ENCODE measurements at places on chromosomes 6 and 20. TPM values are rescaled to one million over a fixed set of nuclear protein-coding genes. Genes with fewer than 3 reads are reported as not detected.
A peak's percentile ranks its signal among the peaks of the same experiment; 100 is the strongest.

The ADGRB3 gene
- total RNA-seq: under 0.01 TPM

The PTGIS gene
- 7.1 TPM for total RNA-seq

The TENT5A gene
- total RNA-seq: 2.6 TPM

The POPDC3 gene
- 2.1 TPM for total RNA-seq

The PI16 gene
- not detected for total RNA-seq

The MLN gene
- total RNA-seq: not detected

The LHFPL5 gene
- total RNA-seq: not detected

The ZSCAN9 gene
- 16.3 TPM for total RNA-seq

The CDH26 gene
- not detected for total RNA-seq

The CARMIL1 gene
- 55.7 TPM for total RNA-seq

The GHRH gene
- not detected for total RNA-seq

The ZSCAN31 gene
- 10.8 TPM for total RNA-seq

The RNF39 gene
- 0.05 TPM for total RNA-seq

The RWDD2A gene
- 9.0 TPM for total RNA-seq

The ZSCAN23 gene
- 10.0 TPM for total RNA-seq

DNA sequence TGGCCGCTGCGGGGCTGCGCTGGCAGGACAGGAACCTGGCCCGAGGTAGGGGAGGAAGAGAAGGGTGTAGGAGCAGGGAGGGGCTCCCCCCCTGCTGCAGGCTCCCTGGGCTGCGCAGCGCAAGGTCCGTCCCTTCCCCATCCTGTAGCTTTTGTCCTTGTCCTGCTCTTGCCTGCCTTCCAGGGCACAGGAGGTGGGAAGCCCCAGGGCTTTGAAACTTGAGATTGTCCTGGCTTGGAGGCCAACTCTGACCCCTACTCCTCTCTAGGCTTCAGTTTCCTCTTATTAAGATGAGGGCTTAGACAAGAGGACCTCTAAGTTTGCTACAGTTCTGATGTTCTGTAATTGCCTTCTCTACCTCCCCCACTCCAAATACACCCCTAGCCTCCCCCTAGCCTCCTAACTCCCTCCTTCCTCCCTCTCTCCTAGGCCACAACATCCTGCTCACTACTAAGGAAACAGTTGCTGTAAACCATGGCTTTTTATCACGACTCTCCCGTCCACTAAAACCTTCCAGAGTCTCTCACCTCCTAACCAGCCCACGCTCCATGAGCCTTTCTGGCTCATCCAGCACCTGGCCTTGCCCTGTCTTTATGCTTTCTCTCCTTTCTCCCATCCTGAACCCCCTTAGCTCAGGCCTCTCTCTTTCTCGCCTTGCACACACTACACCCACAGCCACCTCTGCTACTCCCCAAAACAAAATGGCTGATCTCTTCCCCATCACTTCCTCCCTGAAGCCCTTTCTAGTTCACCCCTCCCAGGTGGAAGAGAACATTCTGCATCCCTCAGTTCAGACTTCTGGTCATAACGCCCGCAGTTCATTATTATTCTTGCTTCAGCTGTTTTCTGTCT is 10.2 kb downstream of the UNC5CL start:
- DNase-seq: no peak

GRCh38 chr6:89281779-89282246 is 33.3 kb downstream of the GABRR2 start:
- DNase-seq: peak; percentile 36

DNA sequence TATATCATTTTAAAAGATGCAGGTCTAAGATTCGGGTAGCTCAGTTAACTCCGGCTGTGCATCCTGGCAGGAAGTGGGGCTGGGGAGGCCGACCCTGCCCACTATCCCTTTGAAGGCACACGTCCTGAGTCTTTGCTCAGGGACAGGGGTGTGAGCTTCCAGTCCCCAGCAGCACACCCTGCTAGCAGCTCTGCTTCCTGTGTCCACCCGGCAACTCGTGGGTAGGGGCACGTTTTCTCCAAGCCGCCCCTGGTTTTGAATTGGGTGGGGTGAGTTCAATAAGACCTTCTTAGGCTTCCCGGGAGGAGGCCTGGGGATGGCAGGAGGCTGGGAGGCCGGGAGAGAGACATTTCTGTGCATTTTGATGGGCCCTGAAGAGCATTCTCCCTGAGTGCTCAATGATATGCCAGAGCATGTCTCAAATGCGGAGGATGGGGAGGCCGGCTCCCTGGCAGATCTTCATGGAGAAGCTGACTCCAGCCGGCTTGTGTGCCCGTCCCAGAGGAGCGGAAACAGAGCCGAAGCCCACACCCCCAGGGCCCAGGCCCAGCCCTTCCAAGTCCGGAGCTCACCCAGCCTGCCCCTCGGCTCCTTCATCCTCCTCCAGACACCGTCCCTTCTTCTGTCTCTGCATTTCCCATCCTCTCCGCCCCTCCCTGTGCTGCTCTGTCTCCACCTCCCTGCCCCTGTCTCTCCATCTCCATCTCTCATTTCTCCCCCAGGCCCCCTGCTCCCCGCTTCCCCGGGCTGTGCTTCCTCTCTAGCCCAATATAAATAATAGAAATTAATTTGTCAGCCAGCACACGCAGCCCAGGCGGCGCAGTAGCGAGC is 36.3 kb upstream of the ZFAND3 start:
- no peak for DNase-seq

DNA sequence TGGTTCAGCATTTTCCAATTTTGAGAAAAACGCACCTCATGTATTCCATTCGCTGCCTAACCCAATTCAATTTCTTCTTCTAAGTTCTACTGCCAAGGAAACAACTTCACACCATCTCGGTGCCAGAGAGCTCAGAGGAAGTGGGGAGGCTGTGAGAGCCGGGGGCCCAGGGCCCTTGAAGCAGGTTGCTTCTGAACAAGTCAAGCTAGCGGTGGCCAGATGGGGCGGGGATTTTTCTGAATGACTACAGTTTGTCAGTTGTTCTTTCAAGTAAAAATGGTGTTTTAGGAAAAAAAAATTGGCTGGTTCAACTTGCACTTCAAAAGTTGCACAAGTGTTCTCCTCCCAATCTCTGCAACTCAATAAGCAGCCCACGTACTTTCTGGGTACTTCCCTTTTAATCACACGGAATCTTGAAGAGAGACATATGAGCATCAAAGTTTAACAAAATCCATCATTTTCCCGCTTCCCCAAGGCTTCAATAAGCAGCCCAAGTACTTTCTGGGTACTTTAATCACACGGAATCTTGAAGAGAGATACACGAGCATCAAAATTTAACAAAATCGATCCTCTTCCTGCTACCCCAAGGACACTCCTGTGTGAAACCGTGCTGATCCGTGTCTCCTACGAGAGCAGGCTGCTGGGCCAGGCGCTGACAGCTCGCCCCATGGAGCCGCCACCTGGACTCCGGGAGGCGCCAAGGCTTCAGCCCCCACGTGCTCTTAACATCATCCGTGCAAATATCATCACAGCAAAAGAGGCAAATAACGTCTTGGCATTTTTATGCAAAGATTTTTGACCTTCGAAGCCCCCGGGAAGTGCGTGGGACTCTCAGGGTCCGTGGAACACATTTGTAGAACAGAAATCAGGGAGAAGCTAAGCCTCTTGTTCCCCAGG is 186.7 kb upstream of the PDE10A start:
- no peak for DNase-seq

- DNase-seq: no peak
Measured at GRCh38 chr6:122778985-122779661, 393 bp upstream of the FABP7 start.

GRCh38 chr6:34568341-34569201 is 12.4 kb upstream of the SPDEF start:
- DNase-seq: no peak

GRCh38 chr6:63690221-63690620 is 54.6 kb downstream of the PHF3 start:
- DNase-seq: no peak

- no peak for DNase-seq
Measured at GRCh38 chr6:47047097-47047478, 5.0 kb upstream of the ADGRF1 start.

- peak; percentile 55 for DNase-seq
Measured at GRCh38 chr20:62900692-62901584, 25.4 kb downstream of the DIDO1 start.

GRCh38 chr6:129812145-129812777 is 48.9 kb downstream of the TMEM244 start:
- DNase-seq: no peak

- no peak for DNase-seq
Measured at GRCh38 chr20:33490023-33490933, at the start of gene CBFA2T2. Gene CBFA2T2, plus strand, starts transcription at chr20:33490096. Its CDS starts 172 bp downstream, at chr20:33490268.

DNA sequence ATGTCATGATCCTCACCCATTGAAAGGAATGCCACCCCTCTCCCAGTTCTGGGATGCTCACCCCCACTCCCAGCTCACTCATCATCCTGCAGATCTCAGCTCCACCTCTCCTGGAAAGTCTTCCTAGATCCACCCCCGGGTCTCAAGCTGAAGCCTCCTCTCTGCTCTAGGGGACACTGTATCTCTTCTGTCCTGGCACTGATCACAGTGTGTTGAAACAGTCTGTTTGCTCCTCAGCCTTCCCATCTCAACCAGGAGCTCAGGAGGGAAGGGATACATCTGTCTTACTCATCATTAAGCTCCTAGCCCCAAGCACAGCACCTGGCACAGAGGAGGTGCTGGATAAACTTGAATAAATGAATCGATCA is 80.1 kb downstream of the MRPL14 start:
- no peak for DNase-seq

DNA sequence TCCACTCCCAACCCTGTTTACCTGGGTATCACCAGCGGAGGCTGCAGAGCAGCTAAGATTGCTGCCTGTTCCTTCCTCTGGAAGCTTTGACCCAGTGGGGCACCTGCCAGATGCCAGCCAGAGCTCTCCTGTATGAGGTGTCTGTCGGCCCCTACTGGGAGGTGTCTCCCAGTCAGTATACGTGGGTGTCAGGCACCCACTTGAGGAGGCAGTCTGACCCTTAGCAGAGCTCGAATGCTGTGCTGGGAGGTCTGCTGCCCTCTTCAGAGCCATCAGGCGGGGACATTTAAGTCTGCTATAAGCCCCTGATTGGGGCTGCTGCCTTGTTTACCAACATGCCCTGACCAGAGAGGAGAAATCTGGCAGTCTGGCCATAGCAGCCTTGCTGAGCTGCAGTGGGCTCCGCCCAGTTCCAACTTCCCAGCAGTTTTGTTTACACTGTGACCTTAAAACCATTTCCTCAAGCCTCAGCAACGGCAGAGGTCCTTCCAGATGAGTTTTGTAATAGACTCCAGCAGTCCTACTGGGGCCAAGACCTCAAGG is 2.8 kb downstream of the RAET1E start:
- DNase-seq: peak; percentile 56

DNA sequence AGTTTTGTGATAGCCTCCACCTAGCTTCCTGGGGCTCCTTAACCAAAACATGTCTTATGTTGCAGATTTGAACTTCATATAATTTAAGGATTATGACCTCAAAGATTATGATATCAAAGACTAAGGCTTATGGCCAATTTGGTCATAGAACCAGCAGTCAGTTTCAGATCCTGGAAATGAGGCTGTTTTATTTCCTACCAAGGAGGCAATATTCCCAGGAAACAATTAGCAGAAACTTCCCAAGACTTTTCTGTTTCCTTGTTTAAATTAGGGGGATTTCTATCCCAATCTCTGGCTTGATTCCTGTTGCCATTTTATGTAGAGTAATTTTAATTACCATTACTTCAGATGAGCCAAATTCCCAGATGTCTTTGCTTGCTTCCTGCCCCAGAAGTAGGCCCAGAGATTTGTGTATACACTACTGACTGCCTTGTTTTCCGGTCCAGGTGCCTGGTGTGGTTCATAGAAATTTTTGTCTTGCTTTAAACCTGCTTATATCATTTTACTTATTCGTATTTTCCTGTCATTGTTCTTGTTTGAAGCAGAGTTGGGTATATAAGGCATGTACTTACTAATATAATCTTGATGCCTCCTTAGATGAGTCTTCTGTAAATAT is 119.2 kb upstream of the TMEM170B start:
- DNase-seq: no peak

DNA sequence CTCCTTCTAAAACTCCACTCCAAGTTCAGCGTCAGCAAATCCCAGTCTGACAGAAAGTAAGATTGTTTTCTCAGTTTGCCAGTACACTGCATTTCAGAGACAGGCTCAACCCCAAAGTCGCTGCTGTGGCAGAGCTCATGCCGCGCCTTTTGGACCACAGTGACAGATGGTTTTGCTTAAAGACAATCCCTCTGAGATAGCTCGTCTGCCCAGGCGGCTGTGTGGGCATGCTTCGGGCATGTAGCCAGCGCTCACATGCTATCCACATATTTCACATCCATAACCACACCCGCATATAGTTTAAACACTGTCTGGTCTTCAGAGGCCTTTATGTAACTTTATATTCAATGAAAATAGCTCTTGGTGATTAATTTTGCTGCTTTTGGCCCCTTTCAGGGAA is 14.7 kb upstream of the PXDC1 start:
- DNase-seq: no peak

DNA sequence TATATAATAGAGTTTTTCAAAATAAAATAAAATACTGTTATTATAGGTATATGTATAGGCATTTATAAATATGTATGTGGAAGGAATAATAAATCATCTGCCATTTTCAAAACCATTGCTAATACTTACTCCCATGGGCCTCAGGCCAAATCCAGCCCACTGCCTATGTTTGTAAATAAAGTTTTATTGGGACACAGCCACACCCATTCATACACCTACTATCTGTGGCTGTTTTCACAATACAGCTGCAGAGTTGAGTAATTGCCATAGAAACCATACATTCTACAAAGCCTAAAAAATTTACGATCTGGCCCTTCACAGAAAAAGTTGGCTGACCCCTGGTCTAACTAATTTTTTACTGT is 9.5 kb downstream of the ALDH5A1 start:
- no peak for DNase-seq

- peak; percentile 86 for DNase-seq
Measured at GRCh38 chr6:96939007-96939805, 14.7 kb downstream of the KLHL32 start.

DNA sequence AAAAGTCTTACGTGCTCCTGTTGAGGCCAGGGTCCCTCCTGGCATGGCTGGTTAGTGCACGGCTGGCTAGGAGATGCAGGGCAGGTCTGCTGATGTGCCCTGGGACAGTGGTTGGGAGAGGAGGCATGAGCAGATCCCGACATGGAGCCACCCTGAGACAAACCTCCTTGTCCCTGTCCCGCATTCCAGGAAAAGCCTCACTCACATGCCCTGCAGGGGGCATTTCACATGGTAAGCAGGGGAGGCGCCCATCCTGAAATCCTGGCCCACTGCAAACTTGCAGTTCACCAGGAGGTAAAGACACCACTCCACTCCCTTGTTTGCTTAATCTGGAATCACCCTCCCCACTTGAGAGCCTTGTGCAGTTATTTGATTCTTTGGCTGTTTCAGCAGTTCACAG is 116.7 kb upstream of the SLC24A3 start:
- DNase-seq: no peak

DNA sequence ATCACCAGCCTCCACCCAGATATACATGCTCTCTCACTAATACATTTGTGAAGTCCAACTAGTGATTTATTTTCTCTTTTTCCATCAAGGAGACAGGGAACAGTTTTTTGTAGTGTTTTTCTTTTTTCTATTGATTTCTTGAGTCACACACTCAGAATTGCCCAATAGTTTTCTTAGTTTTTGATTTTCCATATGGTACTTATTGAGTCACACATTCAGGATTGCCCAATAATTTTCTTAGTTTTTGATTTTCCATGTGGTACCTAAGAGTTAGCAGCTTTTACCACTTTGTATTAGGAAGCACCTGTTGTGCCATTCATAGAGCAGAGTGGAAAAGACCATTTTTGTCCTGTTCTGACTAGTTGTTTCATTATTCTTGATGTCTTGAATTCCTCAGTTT is 1268.8 kb downstream of the EPHA7 start:
- no peak for DNase-seq

- DNase-seq: no peak
Measured at GRCh38 chr6:63487103-63487813, 85.0 kb upstream of the LOC128125822 start.

GRCh38 chr6:84912472-84913322 is 148.3 kb upstream of the TBX18 start:
- DNase-seq: no peak
